ENCODE measurements at places on chromosomes 2 and 18. TPM values are rescaled to one million over a fixed set of nuclear protein-coding genes. Genes with fewer than 3 reads are reported as not detected.

Gene NT5DC4
- not detected for total RNA-seq

DNA sequence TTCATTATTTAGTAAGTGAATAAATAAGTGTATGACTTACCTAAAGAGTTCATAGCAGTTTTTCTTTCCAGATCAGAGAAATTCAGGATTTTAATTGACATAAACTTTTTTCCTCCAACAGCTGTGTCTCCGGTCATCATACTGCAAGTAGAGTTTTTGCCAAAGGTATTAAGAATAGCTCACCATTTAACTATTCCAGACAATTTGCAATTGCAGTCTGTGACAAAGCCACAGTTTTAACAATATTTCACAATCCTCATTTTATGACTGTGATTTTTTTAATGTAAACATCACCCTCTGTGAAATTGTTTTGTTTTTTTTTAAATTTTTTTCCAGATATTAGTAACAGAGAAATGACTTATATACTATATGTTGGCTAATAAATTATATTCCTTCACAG is 199.1 kb downstream of the TRIB2 start:
- H3K4me3 ChIP-seq = no peak overlapping the region
- no peaks in the 10 kb centered on the region for H3K4me1 ChIP-seq
- H3K36me3 ChIP-seq = no peaks in the 10 kb centered on the region

Gene INPP5D
- total RNA-seq = 7.1 TPM

- no peaks in the 10 kb centered on the region for H3K27me3 ChIP-seq
- H3K36me3 ChIP-seq = no peaks in the 10 kb centered on the region
- H3K27ac ChIP-seq = no peak within 1 kb of the TSS
- DNase-seq = no peak
Measured at GRCh38 chr18:22417496-22418188, at the start of gene CTAGE1. Gene CTAGE1 (minus strand): TSS chr18:22417915. CDS start chr18:22417811, 104 bp downstream.

- H3K27me3 ChIP-seq = no peaks in the 10 kb centered on the region
- DNase-seq = no peak
- H3K36me3 ChIP-seq = no peaks in the 10 kb centered on the region
- H3K4me1 ChIP-seq = no peaks in the 10 kb centered on the region
- no peak overlapping the region for H3K4me3 ChIP-seq
- no peak overlapping the region for H3K27ac ChIP-seq
Measured at GRCh38 chr2:142502402-142502801, 371.6 kb upstream of the LRP1B start.

GRCh38 chr18:34531110-34531509 is 179.0 kb upstream of the DTNA start:
- no peak for DNase-seq
- no peaks in the 10 kb centered on the region for H3K36me3 ChIP-seq
- no peaks in the 10 kb centered on the region for H3K27me3 ChIP-seq
- no peak overlapping the region for H3K4me3 ChIP-seq
- H3K27ac ChIP-seq = no peak overlapping the region
- H3K4me1 ChIP-seq = no peaks in the 10 kb centered on the region

- H3K36me3 ChIP-seq = no peaks in the 10 kb centered on the region
- no peaks in the 10 kb centered on the region for H3K4me1 ChIP-seq
- no peak overlapping the region for H3K27ac ChIP-seq
- H3K4me3 ChIP-seq = no peak overlapping the region
- no peaks in the 10 kb centered on the region for H3K27me3 ChIP-seq
Measured at GRCh38 chr2:220221992-220222391, 594.6 kb downstream of the SLC4A3 start.

Gene NYAP2
- total RNA-seq = 0.05 TPM

Gene SLC9A4
- total RNA-seq = 0.15 TPM

GRCh38 chr2:206452242-206452641 is 8.9 kb downstream of the ADAM23 start:
- DNase-seq = no peak
- H3K4me1 ChIP-seq = no peaks in the 10 kb centered on the region
- no peaks in the 10 kb centered on the region for H3K36me3 ChIP-seq
- no peak overlapping the region for H3K27ac ChIP-seq

GRCh38 chr2:157895531-157895930 is 19.4 kb upstream of the ACVR1 start:
- no peaks in the 10 kb centered on the region for H3K36me3 ChIP-seq
- DNase-seq = no peak
- no peaks in the 10 kb centered on the region for H3K27me3 ChIP-seq
- H3K4me3 ChIP-seq = no peak overlapping the region

- no peaks in the 10 kb centered on the region for H3K27me3 ChIP-seq
- no peak overlapping the region for H3K27ac ChIP-seq
- no peak overlapping the region for H3K4me3 ChIP-seq
- H3K36me3 ChIP-seq = no peaks in the 10 kb centered on the region
- no peak for DNase-seq
Measured at GRCh38 chr2:109300582-109300981, 171.6 kb downstream of the SH3RF3 start.

GRCh38 chr2:193382583-193382982 is 1187.8 kb upstream of the TMEFF2 start:
- H3K36me3 ChIP-seq = no peaks in the 10 kb centered on the region
- no peak overlapping the region for H3K27ac ChIP-seq
- no peak overlapping the region for H3K4me3 ChIP-seq

Gene NT5C1B
- not detected for total RNA-seq

Gene PFN4
- 0.27 TPM for total RNA-seq

All from colonic mucosa (tissue), 4 donors.